Esophagus (tissue), 2 donors: ENCODE measurements at places on chromosomes 13 and 19. TPM values are rescaled to one million over a fixed set of nuclear protein-coding genes. Genes with fewer than 3 reads are reported as not detected.

Gene ZNF221
- 1.2 TPM for polyA plus RNA-seq

Gene DUS3L
- polyA plus RNA-seq: 53.9 TPM

Gene NALCN
- 0.04 TPM for polyA plus RNA-seq

Gene ZNF211
- polyA plus RNA-seq: 4.3 TPM

Gene ERICH6B
- polyA plus RNA-seq: not detected

Gene PEG3
- polyA plus RNA-seq: 0.52 TPM

Gene RASIP1
- polyA plus RNA-seq: 11.4 TPM

Gene PBX4
- polyA plus RNA-seq: 1.4 TPM

Gene ZNF440
- 16.1 TPM for polyA plus RNA-seq

Gene AMER2
- polyA plus RNA-seq: not detected

Gene PRTN3
- not detected for polyA plus RNA-seq

Gene MAMSTR
- polyA plus RNA-seq: 0.96 TPM

Gene ZNF345
- 2.3 TPM for polyA plus RNA-seq

Gene KLK15
- not detected for polyA plus RNA-seq

Gene ABCA7
- polyA plus RNA-seq: 11.4 TPM

Gene ZSCAN1
- polyA plus RNA-seq: 0.05 TPM

Gene ZNF536
- polyA plus RNA-seq: 0.57 TPM

Gene ODAD3
- polyA plus RNA-seq: 0.20 TPM

Gene PTOV1
- polyA plus RNA-seq: 59.1 TPM

Gene NCAN
- 0.01 TPM for polyA plus RNA-seq

Gene NLRP5
- polyA plus RNA-seq: not detected

Gene PCDH20
- polyA plus RNA-seq: 0.19 TPM

Gene TUBB4A
- polyA plus RNA-seq: 0.06 TPM

Gene GIPR
- polyA plus RNA-seq: 0.62 TPM

Gene MBD3L2
- polyA plus RNA-seq: not detected

Gene GNG8
- not detected for polyA plus RNA-seq

Gene CYP2A6
- polyA plus RNA-seq: not detected

Gene POLD1
- polyA plus RNA-seq: 48.3 TPM

Gene NTF4
- polyA plus RNA-seq: 20.0 TPM

Gene PTGIR
- 0.47 TPM for polyA plus RNA-seq

Gene AKAP8L
- 37.9 TPM for polyA plus RNA-seq

Gene ZNF260
- polyA plus RNA-seq: 2.8 TPM

Gene LNX2
- polyA plus RNA-seq: 5.5 TPM

Gene SHISA2
- polyA plus RNA-seq: 0.06 TPM

Gene IFNL1
- polyA plus RNA-seq: not detected

Gene GPR183
- polyA plus RNA-seq: 2.2 TPM

Gene PCDH8
- not detected for polyA plus RNA-seq

Gene URAD
- not detected for polyA plus RNA-seq

Gene GRIK5
- 1.1 TPM for polyA plus RNA-seq

Gene GZMM
- polyA plus RNA-seq: 1.1 TPM

Gene TTC9B
- polyA plus RNA-seq: not detected

Gene SUPT20H
- 16.2 TPM for polyA plus RNA-seq

Gene ZNF534
- polyA plus RNA-seq: 0.05 TPM

Gene IGFL1
- polyA plus RNA-seq: 66.5 TPM

Gene MAST1
- 0.22 TPM for polyA plus RNA-seq

Gene HSPB6
- 12.5 TPM for polyA plus RNA-seq

Gene CYSLTR2
- polyA plus RNA-seq: 0.07 TPM

Gene SMAD9
- 0.51 TPM for polyA plus RNA-seq

Gene APC2
- 0.02 TPM for polyA plus RNA-seq

Gene ZNF837
- 2.5 TPM for polyA plus RNA-seq

Gene ZNF729
- not detected for polyA plus RNA-seq

Gene B3GNT8
- 42.9 TPM for polyA plus RNA-seq

Gene ARHGAP35
- 15.2 TPM for polyA plus RNA-seq

Gene CGB7
- polyA plus RNA-seq: 3.5 TPM

Gene ZNF583
- polyA plus RNA-seq: 0.55 TPM

Gene TNFSF9
- polyA plus RNA-seq: 4.8 TPM

Gene SOX1
- polyA plus RNA-seq: not detected
